ENCODE measurements at places on chromosomes 5 and 9.
A peak's percentile ranks its signal among the peaks of the same experiment; 100 is the strongest.

GRCh38 chr9:21682981-21683380, 119.5 kb upstream of the MTAP start:
- DNase-seq = no peak

DNA sequence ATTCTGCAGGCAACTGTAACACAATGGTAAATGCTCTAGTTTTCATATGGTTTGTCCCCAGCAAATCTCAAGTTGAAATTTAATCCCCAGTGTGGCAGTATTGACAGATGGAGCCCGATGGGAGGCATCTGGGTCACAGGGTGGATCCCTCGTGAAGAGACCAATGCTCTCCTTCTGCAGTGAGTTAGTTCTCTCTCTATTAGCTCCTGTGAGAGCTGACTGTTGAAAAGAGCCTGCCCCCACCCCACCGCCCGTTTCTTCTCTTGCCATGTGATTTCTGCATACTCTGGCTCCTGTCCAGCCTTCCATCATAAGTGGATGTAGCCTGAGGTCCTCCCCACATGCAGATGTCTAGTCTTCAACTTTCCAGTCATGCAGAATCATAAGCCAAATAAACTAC, 27.0 kb downstream of the IARS1 start:
- DNase-seq = no peak

- DNase-seq = no peak
These were observed 41.6 kb downstream of the LHX3 start for GRCh38 chr9:136163248-136163850.

DNA sequence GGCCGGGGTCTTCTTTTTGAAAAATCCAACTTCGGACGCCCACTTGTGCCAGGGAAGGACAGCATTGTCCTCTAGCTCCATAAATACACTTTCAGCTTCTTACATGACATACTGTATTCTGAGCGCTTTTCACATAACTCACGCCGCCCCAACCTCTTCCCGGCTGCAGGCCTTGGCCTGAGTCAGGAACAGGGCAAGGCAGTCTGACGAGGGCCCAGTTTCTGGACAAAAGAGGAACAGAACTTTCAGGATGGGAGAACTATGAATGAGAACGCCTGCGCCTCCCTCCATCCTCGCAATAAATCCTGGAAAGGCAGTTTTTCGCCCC, 650 bp downstream of the DCTN4 start:
- no peak for DNase-seq

- DNase-seq = no peak
These were observed 47.3 kb downstream of the TMEM167A start for GRCh38 chr5:83029912-83030311.

GRCh38 chr5:35201291-35201690, 29.0 kb downstream of the PRLR start:
- no peak for DNase-seq

DNA sequence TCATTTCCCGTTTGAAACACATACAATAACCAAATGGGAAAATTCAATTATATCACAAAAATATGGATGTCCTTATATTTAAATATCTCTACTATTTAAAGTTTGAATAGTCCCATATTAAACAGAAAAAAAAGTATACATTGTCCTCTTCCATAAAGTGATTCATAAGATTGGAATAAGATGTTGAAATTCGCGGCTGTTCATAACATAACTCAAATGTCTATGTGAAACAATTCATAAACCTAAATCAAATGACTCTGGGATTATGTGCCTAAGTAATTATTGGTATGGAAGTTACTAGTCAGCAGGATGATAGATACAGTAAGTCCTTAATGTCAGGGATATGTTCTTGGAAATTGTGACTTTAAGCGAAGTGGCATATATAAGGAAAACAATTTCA, 3.9 kb upstream of the EFNA5 start:
- DNase-seq = no peak

DNA sequence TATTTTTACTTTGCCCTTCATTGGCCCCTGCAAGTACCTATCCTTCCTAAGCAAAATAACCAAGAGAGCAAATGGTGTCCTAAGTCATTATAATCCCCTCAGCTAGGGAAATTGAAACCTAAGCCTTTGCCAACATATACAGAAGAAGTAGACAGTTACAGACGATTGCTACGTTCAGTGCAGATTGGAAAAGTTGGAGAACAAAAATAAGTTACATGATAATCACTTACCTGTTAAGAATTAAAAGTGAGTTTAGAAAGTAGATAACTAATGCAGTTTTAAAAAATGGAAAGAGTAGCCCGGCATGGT, 244.8 kb downstream of the MPDZ start:
- DNase-seq = no peak

- DNase-seq = no peak
These were observed 15.1 kb downstream of the TEK start for GRCh38 chr9:27124151-27124550.

GRCh38 chr9:93304574-93305496, 120.9 kb downstream of the WNK2 start:
- DNase-seq = peak; percentile 77

GRCh38 chr5:95449460-95449859, 58.3 kb downstream of the FAM81B start:
- no peak for DNase-seq

DNA sequence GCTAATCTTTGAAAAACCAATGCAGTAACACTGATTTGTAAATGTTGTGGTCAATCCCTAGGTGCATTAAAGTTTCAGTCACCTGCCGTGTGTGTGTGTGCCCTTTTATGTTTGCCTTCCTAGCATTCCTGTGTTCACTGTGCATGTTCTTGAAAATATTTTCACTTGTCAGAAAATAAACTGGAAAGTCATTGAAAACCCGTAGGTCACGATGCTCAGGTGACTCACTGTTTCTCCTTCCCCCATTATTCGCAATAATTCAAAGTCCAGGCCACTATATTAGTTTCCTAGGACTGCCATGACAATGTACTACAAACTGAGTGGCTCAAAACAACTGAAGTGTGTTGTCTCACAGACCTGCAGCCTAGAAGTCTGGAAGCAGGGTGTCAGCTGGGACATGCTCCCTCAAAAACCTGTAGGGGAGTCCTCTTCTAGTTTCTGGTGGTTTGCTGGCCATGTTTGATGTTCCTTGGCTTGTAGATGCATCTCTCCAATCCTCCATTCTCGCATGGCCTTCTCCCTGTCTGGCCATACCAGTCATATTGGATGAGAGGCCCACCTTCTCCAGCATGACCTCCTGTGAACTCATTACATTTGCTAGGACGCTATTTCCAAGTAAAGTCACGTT, 29.3 kb downstream of the MARVELD2 start:
- no peak for DNase-seq

DNA sequence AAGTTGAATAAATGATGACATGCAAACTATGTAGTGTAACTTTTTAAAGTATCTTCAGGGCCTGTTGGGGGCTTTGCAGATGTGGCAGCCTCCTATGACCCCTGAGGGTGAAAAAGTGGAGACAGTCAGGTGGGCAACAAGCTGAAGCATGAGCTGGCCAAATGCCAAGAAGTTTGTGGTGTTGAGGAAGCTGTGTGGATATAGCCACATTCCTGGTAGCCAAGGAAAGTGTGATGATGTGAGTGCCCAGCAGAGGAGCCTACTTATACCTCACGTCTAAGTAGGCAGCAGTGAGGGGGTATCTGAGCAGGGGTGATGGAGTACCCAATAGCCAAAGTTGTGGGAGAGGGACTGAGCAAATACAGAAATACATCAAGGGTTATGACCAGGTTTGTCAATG, 621.2 kb upstream of the CDH6 start:
- no peak for DNase-seq

DNA sequence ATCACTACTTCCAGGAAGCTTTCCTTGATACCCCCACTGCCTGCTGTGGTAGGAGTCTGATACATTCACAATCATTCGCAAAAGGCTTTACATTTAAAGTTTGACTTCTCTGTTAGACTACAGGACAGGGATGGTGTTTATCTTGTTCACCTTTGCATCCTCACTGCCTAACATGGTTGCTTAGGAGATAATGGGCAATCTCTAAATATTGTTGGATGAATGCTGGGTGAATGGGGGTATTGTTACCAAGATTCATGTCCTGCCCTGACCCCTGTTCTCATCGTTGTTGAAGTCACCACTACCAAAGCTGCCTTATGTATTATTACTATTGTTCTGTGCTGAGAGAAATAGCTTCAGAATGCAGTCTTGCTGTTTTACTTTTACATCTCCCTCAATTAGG, 7.7 kb upstream of the TMEFF1 start:
- no peak for DNase-seq

GRCh38 chr5:105563842-105564241, 2001.3 kb upstream of the NUDT12 start:
- no peak for DNase-seq

DNA sequence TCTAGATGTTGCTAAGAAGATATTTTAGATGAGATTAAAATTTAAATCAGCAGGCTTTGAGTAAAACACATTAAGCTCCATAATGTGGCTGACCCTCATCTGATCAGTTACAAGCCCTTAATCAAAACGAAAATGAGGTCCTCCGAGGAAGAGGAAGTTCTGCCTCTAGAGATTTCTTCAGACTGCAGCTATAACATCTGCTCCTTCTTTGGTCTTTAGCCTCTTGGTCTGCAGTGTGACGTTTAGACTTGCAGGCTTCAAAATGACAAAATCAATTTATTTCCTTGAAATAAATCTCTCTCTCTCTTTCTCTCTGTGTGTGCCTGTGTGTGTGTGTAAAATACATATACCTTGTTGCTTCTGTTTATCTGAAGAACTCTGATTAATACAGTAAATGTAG, 1429.8 kb upstream of the CDH9 start:
- DNase-seq = no peak

DNA sequence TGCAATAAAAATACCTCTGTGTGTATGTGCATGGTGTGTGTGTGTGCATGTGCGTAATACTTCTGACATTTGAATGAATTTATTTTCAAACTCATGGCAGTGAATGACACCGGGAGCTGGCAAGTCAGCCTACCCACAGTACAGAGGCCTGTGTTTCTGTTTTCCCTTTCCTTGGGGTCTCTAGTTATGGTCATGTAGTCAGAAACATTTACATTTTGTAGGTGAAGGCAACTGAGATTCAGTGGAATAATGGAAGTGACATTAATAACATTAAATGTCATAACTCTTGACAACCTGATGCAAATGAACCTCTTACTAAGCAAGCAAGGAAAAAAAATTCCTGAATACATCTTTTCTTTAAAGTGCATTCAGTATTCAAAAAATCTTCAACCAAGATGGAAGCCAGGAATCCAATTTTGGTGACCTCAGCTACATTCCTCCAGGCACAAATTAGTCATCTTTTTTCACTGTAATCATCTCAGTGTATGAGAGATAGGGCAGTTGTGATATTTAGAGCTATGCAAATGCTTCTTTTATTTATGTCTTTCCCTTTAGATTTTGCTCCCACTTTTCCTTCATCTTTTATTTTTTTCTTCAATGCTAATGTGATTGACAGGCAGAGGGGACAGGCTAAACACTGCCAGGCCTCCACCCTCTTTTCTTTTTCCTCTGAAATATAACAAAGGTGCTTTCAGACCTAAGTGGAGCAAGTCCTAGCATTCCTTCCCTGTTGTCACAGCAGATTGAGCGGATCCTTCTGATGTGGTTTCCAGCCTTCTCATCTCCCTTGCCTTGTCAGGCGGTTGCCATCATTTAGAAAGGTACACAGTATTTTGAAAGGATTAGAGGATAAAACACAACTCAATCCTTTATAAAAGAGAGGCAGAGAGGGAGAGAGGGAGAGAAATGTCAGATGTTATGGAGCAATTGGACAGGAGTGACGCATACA, 569.8 kb upstream of the ADAMTS16 start:
- DNase-seq = no peak

DNA sequence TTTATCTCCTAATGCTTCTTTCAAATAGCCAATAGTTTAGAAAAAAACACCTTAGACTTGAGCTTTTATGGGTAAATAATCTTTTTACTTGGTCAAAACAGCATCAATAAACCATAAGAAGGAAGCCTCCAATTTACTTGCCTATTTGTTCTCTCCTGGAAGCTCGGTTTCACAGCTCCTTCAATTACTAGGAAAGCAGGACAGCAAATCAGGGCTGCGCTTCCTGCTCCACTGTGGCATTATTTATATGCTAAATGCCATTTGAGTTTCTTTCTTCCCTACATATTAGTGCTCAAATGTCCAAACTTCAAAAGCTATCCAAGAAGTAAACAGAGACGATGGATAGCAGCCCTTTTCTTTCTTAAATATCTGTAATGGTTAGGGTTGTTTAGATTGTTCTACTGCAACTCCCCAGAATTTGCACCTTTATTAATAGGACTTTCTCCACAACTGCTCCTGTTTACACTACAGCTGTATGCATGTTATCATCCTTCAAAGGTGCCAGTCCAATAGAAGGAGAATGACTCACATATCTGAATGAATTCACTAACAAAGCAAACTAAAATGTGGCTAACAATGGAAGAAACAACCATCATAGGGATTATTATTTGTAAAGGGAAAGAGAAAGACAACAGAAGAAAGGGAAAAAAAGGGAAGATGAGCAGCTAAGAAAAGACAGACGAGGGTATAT, 58.7 kb downstream of the MED27 start:
- DNase-seq = no peak

DNA sequence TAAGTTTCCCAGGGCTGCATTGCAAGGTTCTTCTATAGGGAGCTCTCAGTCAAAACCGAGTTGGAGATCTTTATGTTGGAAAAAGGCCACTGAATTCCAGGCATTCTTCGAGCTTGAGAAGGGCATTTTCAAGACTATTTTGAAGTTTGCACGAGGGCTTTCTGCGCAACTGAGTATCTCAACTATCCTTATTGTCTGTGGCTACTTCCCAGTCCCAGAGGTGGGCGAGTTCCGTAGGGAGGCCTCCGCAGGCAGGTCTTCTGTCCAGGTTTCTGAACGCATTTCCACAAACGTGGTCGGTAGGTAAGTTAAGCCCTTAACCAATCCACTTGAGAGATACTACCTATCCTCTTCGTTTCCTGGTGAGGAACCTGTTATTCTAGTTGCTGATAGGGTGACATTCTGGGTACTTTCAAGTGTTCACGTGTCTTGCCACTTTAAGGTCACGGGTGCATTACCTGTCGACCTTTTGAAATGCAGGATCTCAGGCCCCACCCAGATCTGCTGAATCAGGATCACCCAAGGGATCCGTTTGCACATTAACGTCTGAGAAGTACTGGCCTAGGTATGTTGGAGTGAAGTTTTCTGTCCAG, 51.4 kb upstream of the TJP2 start:
- no peak for DNase-seq

DNA sequence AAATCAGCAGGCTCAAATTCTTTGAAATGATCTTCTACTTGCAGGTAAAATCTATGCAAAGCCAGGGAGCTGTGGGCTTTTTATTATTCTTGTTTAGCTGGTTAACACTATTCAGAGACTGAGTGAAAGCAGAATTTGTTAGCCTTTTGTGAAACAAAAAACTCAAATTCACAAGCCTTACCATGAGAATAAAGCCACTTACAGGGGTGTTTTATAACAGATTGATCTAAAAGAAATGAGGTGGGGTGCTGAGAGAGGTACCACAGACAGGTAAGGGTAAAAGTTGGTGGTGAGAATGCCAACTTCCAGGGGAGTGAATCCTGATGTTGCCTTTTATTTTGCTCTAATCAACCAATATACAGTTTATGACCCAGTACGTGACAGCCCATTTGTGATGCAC, 1585.6 kb downstream of the EFNA5 start:
- no peak for DNase-seq

DNA sequence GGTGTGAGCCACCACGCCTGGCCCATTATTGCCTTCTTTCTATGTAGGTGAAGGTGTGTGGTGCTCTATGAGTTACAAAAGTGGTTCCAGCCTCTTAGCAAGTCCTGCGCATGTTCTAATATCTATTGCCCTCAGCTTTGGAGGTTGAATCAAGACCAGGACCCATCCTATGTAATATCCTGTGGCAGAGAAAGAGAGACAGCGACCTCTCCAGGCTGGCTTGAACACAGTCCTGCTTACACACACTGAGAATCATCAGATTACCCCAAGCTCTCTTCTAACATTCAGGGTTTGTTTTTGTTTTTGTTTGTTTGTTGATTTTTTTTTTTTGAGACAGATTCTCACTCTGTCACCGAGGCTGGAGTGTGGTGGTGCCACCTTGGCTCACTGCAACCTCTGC, 94.7 kb upstream of the OSMR start:
- DNase-seq = no peak

All from left hindlimb (tissue), 1 donor.